Activated T-cell treated with anti-CD3 and anti-CD28 coated beads, Interleukin-2, amount 50 U/mL, for 72 hours (primary cell): ENCODE measurements at places on chromosomes 7 and 10. TPM values are rescaled to one million over a fixed set of nuclear protein-coding genes. Genes with fewer than 3 reads are reported as not detected.

GRCh38 chr10:44511601-44512000, 126.7 kb upstream of the CXCL12 start:
- H3K4me3 ChIP-seq = no peak overlapping the region
- H3K27ac ChIP-seq = no peak overlapping the region
- no peaks in the 10 kb centered on the region for H3K36me3 ChIP-seq
- no peak for DNase-seq
- no peaks in the 10 kb centered on the region for H3K4me1 ChIP-seq

GRCh38 chr7:130936202-130936931, 202.4 kb upstream of the KLF14 start:
- peaks cover 97% of the 10 kb centered on the region for H3K4me1 ChIP-seq
- H3K27me3 ChIP-seq = no peaks in the 10 kb centered on the region
- peaks cover 26% of the 10 kb centered on the region for H3K36me3 ChIP-seq

DNA sequence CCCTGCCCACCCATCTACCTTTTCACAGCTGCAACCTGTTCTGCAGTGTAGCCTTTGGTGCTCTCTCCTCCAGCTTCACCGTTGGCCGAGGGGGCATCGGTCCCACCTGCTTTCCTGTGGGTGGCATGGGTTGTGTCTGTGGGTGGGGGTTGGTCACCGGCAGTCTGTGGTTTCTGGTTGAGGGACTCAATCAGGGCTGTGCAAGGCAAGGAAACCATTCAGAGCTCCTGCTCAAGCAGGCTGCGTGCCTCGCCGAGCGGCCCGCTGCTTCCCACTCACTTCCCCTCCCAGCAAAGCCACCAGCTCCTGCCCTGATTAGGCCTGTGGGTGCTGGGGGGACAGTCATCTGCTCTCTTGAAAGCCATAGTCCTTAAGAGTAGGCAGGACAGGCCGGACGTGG, 9.8 kb downstream of the DNAJB12 start:
- peak; percentile 39 for DNase-seq
- H3K4me1 ChIP-seq = peaks cover 30% of the 10 kb centered on the region
- H3K36me3 ChIP-seq = peaks cover 1% of the 10 kb centered on the region
- no peaks in the 10 kb centered on the region for H3K27me3 ChIP-seq
- peak overlapping the region; percentile 24 for H3K27ac ChIP-seq
- H3K4me3 ChIP-seq = no peak overlapping the region

DNA sequence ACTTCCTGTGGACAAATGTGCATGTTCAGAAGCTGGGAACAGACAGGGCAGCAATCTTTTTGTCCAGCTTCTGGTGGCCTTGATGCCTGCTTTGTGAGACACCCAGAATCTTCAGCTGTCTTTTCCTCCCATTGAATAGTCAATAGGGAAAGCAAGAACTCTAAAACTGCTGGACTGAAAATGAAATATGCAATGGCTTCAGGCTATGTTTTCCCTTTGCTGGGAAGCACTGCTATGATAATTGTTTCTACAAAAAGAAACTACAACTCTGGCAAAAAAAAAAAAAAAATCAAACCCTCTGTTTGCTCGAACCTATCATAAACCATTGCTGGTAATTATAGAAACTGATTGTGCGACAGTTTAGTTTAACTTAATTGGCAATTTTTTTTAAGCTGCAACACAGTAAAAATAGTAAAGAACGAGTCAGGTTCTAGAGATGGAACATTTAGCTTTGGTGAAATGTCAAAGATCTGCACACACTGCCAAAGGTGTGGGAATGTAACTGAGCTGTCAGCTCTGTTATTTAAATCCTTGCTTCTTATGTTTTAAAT, 79.1 kb upstream of the NEUROD6 start:
- H3K36me3 ChIP-seq = no peaks in the 10 kb centered on the region
- H3K27me3 ChIP-seq = no peaks in the 10 kb centered on the region
- H3K27ac ChIP-seq = no peak overlapping the region
- no peak for DNase-seq

DNA sequence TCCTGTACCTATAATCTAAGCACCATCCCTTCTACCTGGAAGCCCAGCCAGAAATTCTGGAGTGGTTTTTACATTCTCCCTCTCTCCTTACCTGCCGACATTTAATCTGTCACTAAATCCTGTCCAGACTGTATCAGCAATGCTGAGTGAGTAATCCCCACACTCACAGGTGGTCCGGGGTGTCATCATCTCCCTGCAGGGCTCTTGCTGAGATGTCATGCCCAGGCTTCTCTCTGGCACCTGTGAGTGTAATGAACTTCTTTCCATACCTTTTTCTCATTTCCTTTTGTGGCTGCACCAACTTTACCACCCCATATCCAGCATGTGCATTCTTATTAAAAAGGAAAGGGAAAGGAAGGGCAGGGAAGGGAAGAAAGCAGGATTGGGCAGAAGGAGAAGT, 355.2 kb downstream of the CCSER2 start:
- H3K36me3 ChIP-seq = no peaks in the 10 kb centered on the region
- H3K4me1 ChIP-seq = no peaks in the 10 kb centered on the region
- no peak for DNase-seq

DNA sequence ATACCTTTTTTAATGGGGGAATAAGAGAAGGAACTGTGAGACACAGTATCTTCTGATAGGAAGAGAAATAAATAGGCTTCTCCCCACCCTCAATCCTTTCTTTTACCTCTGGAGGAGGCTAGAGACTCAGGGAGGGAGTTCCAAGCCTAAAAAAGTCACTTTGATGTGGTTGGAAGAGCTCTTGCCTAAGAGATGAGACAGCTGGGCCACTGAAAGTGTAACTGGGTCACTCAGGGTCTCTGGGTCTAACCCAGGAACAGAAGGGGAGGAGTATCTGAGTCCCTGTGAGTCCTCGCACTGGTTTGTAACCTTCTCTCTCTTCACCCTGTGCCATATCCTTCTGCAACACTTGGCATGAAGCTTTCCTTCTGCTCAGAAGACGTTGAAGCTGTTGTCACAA, 222.9 kb upstream of the AGK start:
- H3K4me3 ChIP-seq = no peak overlapping the region
- no peak for DNase-seq
- peaks cover 17% of the 10 kb centered on the region for H3K27me3 ChIP-seq
- H3K36me3 ChIP-seq = no peaks in the 10 kb centered on the region
- no peak overlapping the region for H3K27ac ChIP-seq

GRCh38 chr10:20888620-20889330, 8.3 kb downstream of the NEBL start:
- H3K4me1 ChIP-seq = no peaks in the 10 kb centered on the region
- H3K27me3 ChIP-seq = no peaks in the 10 kb centered on the region
- H3K4me3 ChIP-seq = no peak overlapping the region

- H3K27ac ChIP-seq = no peak overlapping the region
- peak; percentile 65 for DNase-seq
- H3K27me3 ChIP-seq = no peaks in the 10 kb centered on the region
- peaks cover 5% of the 10 kb centered on the region for H3K36me3 ChIP-seq
- H3K4me1 ChIP-seq = peaks cover 23% of the 10 kb centered on the region
These were observed 4.5 kb downstream of the SAP25 start for GRCh38 chr7:100568896-100569844.

- H3K36me3 ChIP-seq = no peaks in the 10 kb centered on the region
- H3K27ac ChIP-seq = no peak overlapping the region
- H3K4me1 ChIP-seq = peaks cover 12% of the 10 kb centered on the region
- no peak overlapping the region for H3K4me3 ChIP-seq
- no peak for DNase-seq
- peaks cover 25% of the 10 kb centered on the region for H3K27me3 ChIP-seq
These were observed 130.0 kb downstream of the TES start for GRCh38 chr7:116340201-116340847.

DNA sequence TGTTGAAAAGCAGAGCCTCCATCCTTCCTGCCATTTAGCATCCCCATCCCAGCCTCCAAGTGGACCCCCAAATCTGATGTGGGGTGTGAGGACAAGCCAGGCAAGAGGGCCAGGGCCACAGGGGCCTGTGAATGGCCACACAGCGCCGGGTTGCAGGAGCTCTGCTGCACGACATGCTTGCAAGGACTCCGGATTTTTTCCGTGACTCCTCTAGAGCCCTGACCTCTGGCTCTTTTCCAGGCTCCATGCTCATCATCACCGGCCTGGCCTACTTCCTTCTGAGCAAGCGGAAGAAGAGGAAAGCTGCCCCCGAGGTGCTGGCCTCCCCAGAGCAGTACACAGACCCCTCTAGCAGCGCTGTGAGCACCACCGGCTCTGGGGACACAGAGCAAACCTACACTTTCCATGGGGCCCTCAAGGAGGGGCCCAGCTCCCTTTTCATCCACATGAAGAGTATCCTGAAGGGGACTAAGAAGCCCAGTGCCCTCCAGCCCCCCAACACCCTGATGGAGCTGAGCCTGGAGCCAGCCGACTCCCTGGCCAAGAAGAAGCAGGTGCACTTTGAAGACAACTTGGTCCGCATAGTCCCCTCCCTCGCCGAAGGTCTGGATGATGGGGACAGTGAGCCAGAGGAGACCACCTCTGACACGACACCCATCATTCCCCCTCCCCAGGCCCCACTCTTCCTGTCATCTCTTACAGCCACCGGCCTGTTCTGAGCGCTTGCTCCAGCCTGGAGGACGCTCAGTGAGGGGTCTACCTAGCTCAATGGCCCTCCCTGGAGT, 23.5 kb downstream of the TMEM72 start:
- H3K4me3 ChIP-seq = no peak overlapping the region
- H3K36me3 ChIP-seq = no peaks in the 10 kb centered on the region
- no peak overlapping the region for H3K27ac ChIP-seq
- no peak for DNase-seq
- H3K27me3 ChIP-seq = no peaks in the 10 kb centered on the region

DNA sequence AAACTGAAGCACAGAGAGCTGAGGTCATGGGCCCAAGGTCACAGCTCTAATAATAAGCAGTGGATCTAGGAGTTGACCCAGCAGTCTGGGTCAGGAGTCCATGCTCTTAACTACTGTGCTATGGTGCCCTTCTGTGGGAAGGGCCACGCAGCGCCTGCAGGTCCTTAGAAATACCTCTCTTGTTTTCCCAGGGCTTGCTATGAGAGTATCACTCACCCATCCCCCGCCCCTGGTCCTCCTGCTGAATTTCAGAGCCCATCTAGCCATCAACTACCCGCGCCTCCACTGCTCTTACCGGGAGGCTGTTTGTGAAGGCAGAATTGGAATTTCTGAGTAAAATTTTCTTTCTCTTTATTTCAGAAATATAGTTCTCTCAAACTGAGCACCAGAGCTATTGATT, 27.3 kb upstream of the CRHR2 start:
- H3K4me1 ChIP-seq = no peaks in the 10 kb centered on the region
- DNase-seq = no peak
- no peaks in the 10 kb centered on the region for H3K36me3 ChIP-seq
- H3K27me3 ChIP-seq = no peaks in the 10 kb centered on the region

Gene TDRD1
- 0.07 TPM for total RNA-seq
